ENCODE measurements at places on chromosomes 2 and 18.

GRCh38 chr2:239289545-239289944 lies 111.3 kb downstream of the HDAC4 start:
- no peak for DNase-seq

- no peak for DNase-seq
Observed at GRCh38 chr18:36195427-36196122, 8.3 kb downstream of the MOCOS start.

- peak; percentile 66 for DNase-seq
Observed at GRCh38 chr2:201158111-201158929, 24.6 kb upstream of the CASP10 start.

DNA sequence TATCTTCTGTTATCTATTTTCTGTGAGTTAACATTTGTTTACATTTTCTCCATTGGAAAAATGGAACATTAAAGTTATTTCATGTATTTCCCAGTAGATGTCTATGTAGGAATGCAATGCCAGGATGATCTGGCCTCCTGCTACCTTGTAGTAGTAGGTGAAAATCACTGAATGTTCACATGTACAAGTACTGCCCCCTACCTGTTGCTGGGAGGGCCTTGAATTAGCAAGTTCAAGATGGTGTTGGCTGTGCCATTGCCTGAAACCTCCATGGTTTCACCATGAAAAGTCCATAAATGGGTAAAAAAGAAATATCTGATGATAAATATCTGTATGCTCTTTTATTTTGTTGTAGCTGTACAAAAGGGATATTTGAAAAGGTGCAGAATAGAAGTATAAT lies 30.7 kb downstream of the XRCC5 start:
- no peak for DNase-seq

- DNase-seq = no peak
Observed at GRCh38 chr18:8951491-8951890, 151.0 kb upstream of the NDUFV2 start.

DNA sequence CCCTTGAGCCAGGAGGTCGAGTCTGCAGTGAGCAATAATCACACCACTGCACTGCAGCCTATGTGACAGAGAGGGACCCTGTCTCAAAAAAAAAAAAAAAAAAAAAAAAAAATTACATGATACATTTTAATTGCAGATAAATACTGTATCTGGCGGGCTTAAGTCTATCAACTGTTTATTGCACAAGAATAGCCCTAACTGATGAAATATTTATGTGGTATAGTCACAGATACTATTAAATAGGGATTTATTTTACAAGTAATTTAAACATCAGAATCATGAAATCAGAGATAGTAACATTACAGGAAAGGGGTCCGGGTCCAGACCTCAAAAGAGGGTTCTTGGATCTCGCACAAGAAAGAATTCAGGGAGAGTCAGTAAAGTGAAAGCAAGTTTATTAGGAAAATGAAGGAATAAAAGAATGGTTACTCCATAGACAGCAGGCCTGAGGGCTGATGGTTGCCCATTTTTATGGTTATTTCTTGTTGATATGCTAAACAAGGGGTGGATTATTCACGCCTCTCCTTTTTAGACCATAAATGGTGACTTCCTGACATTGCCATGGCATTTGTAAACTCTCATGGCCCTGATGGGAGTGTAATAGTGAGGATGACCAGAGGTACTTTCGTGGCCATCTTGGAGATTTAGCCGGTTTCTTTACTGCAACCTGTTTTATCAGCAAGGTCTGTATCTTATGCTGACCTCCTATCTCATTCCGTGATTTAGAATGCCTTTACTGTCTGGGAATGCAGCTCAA lies 166.6 kb downstream of the PMAIP1 start:
- no peak for DNase-seq

DNA sequence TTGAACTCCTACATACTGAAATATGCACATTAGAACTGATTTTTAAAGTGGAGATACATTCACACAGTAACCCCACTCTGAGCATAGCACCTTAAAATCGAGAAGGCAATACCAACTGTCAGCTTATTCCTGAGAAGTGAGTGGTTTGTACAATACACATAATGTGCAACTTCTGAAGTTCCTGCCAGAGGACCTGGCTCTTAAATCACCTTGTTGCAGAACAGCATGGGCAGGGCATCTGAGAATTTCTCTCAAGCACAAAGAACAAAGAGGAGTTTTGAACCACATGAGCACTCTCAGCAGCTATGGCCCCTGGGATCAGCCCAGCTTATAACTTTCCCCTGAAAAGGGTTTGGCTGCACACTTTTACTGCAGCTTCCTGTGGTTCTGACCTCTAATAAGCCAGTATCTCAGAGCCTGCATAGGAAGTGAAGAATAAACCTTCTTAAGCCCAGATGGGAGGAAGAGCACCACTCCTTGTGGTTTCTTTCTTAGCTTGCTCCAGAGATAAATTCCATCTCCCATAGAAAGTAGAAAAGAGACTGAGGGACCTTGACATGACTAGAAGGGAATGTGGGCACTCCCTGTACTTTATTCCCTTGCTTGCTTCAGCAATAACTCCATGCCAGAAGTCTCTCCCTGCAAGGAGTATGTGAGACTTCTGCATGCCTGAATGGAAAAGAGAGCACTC lies 862.3 kb downstream of the SUCLG1 start:
- DNase-seq = no peak

DNA sequence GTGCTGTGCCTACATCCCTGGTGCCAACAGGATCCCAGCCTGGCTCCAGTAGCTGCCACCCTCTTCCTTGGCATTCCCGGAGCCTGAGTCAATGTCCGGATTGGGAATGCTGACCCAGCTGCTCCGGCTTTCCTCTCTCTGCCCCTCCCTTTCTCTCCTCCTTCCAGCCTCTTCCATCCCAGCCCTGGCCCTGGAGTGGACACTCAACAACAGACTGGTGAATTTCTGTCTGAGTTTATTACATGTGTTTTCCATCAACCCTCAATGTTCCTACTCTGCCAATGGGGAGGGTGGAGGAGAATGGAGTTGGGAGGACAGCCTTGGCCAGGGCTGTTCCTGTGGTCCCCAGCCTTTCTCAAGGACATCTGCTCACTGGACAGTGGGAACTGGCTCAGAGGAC lies 917 bp upstream of the PRKAG3 start:
- DNase-seq = no peak

DNA sequence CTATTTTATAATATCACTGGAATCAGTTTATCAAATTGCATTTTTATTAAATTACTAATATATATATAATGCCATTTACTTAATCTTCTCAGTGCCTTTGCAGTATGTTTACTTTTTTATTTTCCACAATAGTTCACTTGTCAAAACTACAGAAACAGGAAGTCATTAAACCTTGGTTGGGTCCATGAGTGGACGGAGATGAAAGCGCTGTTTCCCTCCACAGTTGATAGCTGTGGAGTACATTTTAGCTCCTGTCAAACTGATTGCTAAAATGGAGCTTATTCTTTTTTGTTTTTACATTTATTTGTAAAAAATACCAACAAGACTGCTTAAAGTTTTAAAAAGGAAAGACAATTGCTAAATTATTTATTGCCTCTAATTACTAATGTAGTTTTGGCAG lies 19.2 kb downstream of the MFF start:
- DNase-seq = no peak

DNA sequence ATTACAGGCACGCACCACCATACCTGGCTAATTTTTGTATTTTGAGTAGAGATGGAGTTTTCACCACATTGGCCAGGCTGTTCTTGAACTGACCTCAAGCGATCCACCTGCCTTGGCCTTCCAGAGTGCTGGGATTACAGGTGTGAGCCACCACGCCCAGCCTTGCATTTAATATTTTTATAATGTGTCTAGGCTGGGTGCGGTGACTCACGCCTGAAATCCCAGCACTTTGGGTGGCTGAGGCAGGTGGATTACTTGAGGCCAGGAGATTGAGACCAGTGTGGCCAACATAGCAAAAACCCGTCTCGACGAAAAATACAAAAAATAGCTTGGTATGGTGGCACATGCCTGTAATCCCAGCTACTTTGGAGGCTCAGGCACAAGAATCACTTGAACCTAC lies 3.2 kb downstream of the RPL37A start:
- DNase-seq = no peak

GRCh38 chr18:10525371-10525691 lies 496 bp upstream of the NAPG start:
- no peak for DNase-seq

GRCh38 chr2:128834880-128835252 lies 516.2 kb upstream of the HS6ST1 start:
- DNase-seq = no peak

- DNase-seq = no peak
Observed at GRCh38 chr2:206982360-206982955, 43.1 kb downstream of the CPO start.

DNA sequence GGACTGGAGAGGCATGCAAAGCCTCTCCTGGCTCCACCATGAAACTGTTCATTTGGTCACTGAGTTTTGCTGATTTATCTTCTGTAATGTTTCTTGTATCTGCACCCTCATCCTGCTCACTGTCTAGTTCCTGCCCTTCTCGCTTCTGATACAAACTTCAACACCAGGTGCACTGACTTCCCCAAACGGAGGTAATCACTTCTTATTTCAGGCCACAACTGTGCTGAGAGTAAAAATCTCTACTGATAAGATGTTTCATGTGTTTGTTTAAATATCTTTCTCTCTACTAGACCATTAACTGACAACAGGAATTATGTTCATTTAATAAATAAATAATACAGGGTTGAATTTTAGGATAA lies 10.9 kb upstream of the NT5C1B start:
- no peak for DNase-seq

DNA sequence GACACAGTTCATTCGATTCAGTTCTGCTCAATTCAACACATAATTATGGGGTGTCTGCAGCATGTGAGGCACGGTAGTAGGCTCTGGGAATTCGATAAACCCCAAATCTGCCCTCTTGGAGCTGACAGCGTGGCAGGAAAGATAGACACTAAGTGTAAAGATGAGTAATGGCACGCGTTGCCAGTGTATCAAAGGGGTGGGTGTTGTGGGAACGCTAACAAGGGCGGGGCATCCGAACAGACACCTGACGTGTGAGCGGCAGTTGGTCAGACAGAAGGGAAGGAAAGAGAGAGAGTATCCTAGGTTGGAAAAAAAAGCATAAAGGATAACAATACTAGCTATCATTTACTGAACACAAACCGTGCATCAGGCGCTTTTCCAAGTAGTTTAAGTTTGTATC lies 125.7 kb upstream of the HAAO start:
- no peak for DNase-seq

DNA sequence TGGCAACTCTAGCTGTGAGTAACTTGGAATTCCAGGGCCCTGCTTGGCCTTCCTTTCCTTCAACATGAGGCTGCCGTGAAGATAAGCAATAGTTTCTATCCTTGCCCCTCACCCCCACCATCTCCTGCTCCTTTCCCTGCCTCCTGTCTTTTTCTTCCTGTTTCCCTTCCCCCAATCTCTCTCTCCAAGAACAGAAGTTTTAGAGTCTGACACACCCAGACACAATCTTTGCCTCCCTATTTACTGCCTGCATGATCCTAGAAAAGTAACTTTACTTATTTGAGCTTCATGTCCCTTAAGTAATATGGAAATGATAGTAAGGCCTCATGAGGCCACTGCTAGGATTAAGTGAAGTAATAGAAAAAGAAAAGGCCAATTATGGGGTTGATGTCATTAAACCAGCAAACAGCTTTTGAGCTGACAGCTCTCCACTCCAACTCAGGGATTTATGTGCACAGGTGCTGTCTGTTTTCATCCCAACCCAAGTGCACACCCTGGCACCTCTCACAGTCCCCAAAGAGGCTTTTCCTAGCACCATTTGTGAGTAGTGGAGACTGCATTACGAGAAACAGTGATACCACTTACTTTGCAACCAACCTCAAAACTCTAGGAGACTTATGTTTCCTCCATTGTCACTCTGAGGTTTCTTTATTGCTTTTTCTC lies 123.7 kb upstream of the SIX3 start:
- DNase-seq = no peak

DNA sequence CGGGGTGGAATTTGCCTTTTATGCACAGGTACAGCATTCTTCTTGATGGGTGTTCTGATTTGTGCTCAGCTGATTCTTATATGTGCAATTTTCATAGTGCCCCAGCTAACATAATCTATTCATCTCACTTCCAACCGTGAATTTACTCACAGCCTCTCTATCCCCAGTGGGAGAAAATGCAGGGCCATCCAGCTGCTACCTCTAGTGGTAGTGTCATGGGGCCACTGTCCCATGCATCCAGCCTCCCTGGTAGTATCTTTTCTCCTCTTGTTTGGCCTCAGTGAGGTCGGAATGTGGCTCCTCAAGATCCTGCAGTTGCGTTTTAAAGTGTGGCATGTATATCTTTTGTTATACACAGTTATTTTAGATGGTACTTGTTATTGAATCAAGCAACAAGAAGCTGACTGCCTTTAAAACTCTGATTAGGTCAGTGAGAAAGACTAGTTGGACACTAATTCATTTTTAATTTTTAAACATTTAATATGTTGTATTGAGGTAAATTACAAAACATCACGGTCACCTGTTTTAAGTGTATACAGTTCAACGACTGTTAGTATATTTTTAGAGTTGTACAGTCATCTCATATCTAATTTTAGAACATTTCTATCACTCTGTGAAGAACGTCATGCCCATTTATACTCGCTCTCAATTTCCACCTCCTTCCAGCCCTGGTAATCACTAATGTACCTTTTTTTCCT lies 67.9 kb upstream of the TXNDC2 start:
- DNase-seq = no peak

- DNase-seq = peak; percentile 38
Observed at GRCh38 chr2:241575624-241576292, 17.2 kb downstream of the BOK start.

DNA sequence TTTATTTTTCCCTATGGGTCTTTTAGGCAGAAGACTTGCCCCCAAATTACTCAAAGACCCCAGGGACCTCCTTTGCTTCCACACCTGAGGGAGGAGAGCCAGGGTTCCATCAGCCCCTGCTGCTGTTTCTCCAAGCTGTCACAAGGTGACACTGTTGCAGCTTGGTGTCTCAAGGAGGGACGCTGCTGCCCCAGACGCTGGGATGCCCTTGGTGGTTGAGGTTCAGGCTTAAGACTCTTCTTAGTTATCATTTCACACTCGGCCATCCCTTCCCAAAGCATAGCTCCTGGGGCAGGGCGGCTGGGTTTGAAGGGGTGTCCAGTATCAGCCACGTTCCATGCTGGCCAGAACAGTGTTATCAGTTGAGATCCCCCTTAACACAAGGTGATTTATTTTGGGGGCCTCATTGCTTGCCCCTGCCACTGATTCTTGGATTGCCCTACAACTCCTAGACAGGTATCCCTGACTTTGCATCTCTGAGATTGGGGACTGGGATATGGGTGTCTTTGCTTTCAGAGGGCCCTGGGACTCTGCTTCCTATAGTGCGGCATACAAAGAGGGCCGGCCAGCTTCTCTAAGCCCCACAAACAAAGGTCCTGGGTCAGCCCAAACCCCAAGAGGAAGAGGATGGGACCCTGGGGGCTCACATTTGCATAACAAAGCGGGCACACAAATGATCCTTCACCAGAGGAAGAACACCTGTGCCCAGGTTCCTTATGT lies 22.7 kb downstream of the GPR55 start:
- peak; percentile 60 for DNase-seq

- DNase-seq = no peak
Observed at GRCh38 chr2:75130171-75130570, 69.1 kb downstream of the TACR1 start.
